ENCODE measurements at places on chromosomes 2 and 18. TPM values are rescaled to one million over a fixed set of nuclear protein-coding genes. Genes with fewer than 3 reads are reported as not detected.

CGREF1 gene
- 0.70 TPM for total RNA-seq

FSHR gene
- total RNA-seq, result not detected

UPP2 gene
- not detected for total RNA-seq

CDCA7 gene
- total RNA-seq, result 32.7 TPM

CD8B2 gene
- not detected for total RNA-seq

All from airway epithelial cell (primary cell).